Endothelial cell of umbilical vein (primary cell): ENCODE measurements at places on chromosomes 5 and 9. TPM values are rescaled to one million over a fixed set of nuclear protein-coding genes. Genes with fewer than 3 reads are reported as not detected.

- DNase-seq, result no peak
Observed at GRCh38 chr9:131839281-131840084, 99.6 kb upstream of the RAPGEF1 start.

DNA sequence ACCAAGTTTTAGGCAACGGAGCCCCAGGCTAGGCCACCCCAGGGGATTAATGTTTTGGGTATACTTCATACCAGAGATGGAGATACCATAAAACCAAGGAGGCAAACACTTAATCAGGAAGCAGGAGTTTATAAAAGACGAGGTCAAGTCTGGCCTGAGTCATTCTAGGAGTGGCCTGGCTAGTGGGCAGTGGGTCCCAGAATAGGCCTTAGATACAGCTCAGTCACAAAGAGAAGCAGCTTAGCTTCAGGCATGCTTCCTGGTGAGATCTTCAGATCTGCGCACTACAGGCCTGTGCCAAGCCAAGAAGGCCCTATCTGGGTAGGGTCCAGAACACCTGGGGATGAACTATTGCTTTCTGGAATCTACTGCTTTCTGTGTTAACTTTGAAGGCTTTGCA lies 20.6 kb upstream of the NR5A1 start:
- no peak for DNase-seq

DNA sequence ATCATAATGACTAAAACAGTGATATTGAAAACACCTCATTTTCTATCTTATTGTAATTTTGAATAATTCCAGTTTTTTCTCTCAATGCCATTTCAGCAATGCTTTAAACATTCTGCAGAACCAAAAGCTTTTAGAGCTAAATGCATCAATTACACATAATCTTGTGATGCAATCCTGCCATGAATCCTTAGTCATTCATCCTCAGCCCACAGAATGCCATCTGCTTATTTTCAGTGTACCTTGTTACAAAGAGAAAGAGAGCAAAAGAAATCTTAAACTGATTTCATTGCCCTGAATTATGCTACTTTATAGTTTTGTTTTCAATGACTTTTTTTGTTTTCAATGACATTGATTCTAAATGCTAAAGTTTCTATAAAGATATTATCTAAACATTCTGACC lies 1234.8 kb upstream of the C9orf72 start:
- no peak for DNase-seq

- no peak for DNase-seq
Observed at GRCh38 chr9:1267141-1267570, 217.0 kb downstream of the DMRT2 start.

GRCh38 chr5:14724633-14725032 lies 60.1 kb downstream of the OTULIN start:
- DNase-seq, result no peak

DNA sequence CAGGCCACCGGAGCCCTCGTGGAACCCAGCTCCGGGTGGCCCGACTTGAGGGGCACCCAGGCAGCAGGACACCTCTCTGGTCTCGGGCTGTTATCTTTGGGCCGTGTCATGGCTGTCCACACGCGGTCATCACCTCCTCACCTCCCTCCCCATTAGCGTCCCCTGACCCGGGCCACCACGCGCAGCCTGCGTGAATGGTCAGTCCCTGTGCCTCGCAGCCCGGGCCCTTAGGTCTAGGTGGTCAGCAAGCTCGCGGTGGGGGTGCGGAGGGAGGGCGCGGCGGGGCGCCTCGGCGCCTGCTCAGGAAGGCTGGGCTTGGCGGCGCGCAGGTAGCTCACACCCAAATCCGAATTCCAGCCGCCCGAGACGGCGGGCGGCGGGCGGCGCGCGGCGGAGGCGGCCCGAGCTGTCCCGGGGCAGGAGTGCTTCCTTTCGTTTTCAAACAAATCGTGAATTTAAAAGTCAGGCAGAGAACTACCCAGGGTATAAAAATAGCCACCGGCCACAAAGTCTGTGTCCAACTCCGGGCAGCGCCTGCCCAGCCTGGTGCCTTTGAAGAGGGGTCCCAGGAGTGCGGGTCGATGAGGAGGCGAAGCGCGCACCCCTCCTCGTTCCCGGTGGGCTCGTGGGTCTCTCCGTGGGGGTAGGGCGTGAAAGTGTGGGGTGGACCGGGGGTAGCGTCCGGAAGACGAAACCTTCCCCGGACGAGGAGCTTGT lies 1.0 kb upstream of the RXRA start:
- peak; percentile 42 for DNase-seq

GRCh38 chr9:128722380-128723351 lies 1.3 kb downstream of the ZDHHC12 start:
- no peak for DNase-seq

DNA sequence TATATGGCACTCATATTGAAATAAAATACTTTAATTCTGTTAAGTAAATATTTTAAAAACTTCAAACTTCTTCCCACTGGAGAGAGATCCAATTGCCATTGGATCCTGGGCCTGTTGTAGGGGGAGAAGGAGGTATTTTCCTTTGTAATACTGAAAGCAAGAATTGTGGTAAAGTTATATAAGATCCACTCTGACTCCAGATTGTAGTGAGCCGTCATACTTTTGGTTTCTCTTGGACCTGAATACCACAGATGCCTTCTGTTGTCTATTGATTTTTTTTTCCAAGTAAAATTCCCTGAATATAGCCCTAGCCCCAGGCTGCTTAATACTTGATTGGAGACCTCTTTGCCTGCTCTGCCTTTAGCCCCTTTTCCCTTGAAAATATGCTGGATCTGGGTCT lies 86.9 kb downstream of the ATG10 start:
- no peak for DNase-seq

GRCh38 chr5:169006842-169007790 lies 293.8 kb downstream of the SLIT3 start:
- DNase-seq, result no peak

LCP2 gene
- not detected in 2 replicates for polyA plus RNA-seq

EQTN gene
- not detected in 2 replicates for polyA plus RNA-seq

CDX1 gene
- not detected in 2 replicates for polyA plus RNA-seq
